ENCODE measurements at places on chromosomes 11 and 22. TPM values are rescaled to one million over a fixed set of nuclear protein-coding genes. Genes with fewer than 3 reads are reported as not detected.

Gene YPEL4
- 0.89 TPM for total RNA-seq

Gene FLRT1
- 0.09 TPM for total RNA-seq

Gene SLC3A2
- total RNA-seq, result 217 TPM

Gene PARVA
- 80.9 TPM for total RNA-seq

Gene IRAG1
- total RNA-seq, result 8.6 TPM

Gene RAB36
- 3.7 TPM for total RNA-seq

Data from smooth muscle cell of the umbilical artery (primary cell).